ENCODE measurements at places on chromosomes 6 and 20.

DNA sequence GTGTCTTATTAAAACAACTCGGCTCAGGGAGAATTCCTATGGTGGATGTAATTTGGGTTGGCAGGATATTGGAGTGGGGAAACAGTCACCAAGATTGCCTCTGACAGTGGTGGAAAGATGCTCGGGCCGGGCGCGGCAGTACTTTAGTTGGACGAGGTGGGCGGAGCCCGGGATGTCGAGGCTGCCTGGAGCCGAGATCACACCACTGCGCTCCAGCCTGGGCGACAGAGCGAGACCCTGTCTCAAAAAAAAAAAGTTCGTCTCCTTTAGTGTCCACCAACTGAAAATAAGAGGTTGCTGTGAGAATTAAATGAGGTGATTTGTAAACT, 621 bp downstream of the NOL7 start:
- peak; percentile 33 for DNase-seq

GRCh38 chr6:37943436-37944058, 124.0 kb downstream of the ZFAND3 start:
- DNase-seq = no peak

DNA sequence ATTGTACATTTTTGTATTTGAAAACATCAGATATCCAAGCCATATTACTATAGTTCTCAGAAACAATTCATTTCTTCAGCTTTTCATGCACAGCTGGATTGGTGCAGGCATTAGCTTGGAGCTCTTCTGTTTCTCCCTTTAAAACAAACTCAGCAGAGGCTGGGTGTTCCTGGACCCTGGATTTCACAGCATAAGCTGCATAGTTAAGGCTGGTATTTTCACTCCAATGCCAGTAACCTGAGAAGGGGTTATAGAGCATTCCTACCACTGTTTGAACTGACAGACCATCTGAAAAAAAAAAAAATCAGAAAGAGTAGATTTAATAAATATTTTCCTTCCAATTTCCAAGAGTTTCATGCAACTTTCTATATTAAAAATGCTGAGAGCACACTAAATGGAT, 20.1 kb upstream of the FAXC start:
- DNase-seq = no peak

DNA sequence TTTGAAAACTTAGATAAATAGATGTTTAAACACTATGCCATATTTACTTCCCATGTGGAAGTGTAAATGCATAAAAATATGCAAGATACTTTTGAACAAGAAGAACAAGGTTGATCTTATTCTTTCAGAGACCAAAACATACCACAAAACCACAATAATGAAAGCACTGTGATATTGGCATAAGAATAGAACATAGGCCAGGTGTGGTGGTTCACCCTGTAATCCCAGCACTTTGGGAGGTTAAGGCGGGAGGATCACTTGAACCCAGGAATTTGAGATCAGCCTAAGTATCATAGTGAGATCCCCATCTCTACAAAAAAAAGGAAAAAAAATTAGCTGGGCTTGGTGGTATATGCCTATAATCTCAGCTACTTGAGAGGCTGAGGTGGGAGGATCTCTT, 66.5 kb downstream of the KCNS1 start:
- no peak for DNase-seq

- DNase-seq = peak; percentile 13
Measured at GRCh38 chr6:148203970-148204369, 138.7 kb upstream of the SASH1 start.

DNA sequence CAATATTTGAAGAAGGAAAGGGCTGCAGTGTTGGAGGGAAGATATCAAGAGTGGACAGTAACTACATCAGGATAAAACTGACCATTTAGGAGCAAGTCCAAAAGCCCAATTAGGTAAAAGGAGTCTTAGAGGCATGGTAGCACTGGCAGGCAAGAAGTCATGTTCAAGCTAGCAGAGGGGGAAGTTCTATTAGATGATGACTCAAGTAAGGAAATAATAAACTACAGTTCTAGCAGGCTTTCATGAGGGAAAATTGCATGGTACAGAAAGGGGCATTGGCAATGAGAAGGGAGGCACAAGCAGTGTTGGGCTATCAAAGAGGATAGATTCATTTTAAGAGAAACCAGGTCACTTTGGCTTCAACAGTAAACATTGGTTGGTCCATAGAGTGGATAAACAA, 156.1 kb upstream of the PTPRK start:
- DNase-seq = no peak

DNA sequence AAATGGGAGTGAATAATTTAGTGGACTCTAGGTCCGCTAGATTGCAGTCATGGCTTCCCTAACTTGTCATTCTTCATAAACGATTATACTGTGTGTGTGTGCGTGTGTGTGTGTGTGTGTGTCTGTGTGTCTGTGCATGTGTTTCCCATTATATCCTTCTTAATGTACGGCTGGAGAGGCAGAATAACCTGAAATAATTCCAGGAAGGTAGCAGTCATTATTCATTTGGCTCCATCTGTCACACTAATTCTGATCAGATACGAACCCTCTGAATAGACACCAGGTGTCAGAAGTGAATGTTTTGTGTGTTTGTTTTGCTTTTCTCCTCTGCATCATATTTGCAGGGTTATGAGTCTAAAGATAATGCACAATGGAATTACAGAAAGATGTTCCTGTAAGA, 372.9 kb downstream of the DOK5 start:
- no peak for DNase-seq

DNA sequence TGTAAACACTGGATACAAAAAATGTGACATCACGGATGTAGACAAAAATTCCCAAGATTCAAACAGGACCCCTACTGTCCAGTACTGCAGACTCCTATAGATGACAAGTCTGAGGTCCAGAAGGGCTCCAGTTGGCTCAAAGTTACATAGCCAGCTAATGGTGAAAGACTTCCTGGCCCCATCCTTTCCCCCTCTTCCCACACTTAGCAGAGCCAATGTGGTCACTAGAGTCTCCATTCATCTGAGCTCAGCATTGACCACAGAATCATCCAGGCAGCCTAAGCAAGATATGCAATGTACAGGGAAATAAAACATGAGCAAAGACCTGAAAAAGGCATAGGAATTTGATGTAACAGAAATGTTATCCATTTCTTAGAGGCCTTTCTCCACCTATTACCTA, 180.5 kb downstream of the ADAT2 start:
- DNase-seq = no peak

GRCh38 chr20:63026582-63027165, 19.9 kb upstream of the BHLHE23 start:
- DNase-seq = no peak

DNA sequence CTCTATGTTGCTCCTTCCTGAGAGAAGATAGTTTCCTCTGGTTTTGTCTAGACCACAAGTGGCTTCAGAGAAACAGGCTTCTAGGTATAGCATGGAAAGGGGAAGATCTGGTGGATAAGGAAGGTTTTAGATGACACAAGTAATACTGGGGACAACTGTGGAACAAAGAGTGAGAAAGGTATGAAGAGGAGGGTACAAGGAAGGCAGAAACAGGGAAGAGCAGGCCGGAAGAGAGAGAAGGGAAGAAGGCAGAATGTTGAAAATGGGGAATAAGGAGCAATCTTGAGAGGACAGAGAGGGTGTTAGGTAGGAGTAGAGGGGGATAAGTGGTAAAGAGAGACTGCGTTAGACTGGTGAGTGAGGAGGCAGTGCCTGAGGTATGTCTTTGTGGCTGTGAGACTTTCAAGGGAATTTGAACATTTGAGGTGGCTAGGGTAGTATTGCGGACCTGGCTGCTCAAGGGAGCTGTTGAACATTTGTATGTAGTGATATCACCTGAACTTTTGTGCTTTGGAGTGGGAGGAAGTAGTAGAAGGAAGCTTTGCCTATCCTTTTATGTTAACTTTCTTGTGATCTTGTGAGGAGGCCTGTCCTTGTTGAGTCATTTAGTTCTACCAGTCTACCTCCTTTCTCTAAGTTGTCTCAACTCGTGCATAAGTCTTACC, 69.5 kb downstream of the FOXO3 start:
- DNase-seq = no peak

GRCh38 chr6:72132851-72133250, 246.5 kb downstream of the RIMS1 start:
- DNase-seq = no peak

DNA sequence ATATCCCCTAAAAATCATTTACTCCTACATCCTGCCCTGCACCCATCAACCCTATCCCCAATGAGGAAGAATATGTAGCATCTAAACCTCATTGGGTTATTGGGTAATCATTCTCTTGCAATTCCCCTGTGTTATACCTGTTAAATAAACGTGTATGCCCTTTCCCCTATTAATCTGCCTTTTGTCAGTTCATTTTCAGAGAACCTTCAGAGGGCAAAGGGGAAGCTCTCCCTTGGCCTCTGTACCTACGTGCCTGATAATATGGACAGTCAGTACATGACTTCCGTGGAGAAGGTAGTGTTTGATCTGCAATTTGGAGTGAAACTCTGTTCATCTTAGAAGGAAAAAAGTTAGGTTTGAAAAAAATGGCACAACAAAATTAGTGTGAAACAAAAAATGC, 173.5 kb upstream of the RUNX2 start:
- no peak for DNase-seq

GRCh38 chr6:113315165-113315564, 542.0 kb upstream of the MARCKS start:
- DNase-seq = no peak

DNA sequence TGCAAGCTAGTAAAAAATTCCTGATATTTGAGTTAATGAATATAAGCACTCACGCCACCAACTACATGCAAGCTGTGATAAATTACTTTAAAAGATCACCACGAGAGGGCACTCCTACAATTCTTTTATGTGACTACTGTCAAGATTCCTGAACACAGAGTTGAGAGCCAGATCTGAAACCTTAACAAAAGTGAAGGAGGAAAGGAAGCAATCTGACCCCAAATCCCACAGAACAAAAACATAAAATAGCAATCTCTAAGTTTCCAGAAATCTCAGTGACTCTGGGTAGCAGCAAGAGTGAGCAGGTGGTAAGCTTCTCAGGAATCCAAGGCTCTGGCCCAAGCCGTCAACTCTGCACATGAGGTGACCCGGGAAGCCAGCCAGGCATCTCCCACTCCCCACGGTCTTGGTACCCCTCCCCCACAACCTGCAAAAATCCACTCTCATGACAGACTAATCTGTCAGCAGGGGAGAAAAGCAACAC, 55.1 kb downstream of the STAU1 start:
- peak; percentile 63 for DNase-seq

DNA sequence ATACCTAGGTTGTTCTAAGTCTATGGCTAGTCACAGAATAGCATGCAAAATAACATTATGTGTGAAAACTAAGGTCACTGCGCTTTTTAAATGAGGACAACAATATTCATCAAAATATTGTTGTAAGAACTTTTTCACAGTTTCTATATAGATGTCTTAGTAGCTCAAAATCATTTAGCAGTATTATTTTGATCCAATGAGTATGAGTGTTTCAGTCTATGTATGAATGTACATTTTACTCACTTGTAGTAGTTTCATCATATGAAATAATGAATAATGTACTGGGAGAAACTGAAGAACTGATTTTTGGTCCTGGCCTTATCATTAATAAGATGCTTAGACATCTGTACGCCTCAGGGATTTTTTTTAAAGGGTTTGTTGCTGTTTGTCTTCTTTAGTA, 16.5 kb upstream of the TMEM30A start:
- no peak for DNase-seq

All from spinal cord (tissue), 10 donors.